Psoas muscle (tissue), 8 donors: ENCODE measurements at places on chromosomes 7 and 10. TPM values are rescaled to one million over a fixed set of nuclear protein-coding genes. Genes with fewer than 3 reads are reported as not detected.

The ZCCHC24 gene
- 31.6 TPM for total RNA-seq

The REEP3 gene
- total RNA-seq: 12.4 TPM

The CADPS2 gene
- total RNA-seq: 3.3 TPM

The C10orf105 gene
- not detected for total RNA-seq

The LIPJ gene
- 0.30 TPM for total RNA-seq

The SPDYE5 gene
- not detected for total RNA-seq

The WDR86 gene
- 0.29 TPM for total RNA-seq

The EGFR gene
- 17.7 TPM for total RNA-seq

The BAIAP2L1 gene
- total RNA-seq: 1.4 TPM
